ENCODE measurements at places on chromosomes 7 and 10.

DNA sequence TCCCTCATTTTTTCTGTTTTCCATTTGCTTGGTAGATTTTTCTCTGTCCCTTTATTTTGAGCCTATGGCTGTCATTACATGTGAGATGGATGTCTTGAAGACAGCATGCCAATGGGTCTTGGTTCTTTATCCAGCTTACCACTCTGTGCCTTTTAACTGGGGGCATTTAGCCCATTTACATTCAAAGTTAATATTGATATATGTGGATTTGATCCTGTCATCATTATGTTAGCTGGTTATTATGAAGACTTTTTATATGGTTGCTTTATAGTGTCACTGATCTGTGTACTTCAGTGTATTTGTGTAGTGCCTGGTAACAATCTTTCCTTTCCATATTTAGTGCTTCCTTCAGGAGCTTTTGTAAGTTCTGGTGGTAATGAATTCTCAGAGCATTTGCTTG is 89.3 kb upstream of the UNC5B start:
- DNase-seq = no peak

DNA sequence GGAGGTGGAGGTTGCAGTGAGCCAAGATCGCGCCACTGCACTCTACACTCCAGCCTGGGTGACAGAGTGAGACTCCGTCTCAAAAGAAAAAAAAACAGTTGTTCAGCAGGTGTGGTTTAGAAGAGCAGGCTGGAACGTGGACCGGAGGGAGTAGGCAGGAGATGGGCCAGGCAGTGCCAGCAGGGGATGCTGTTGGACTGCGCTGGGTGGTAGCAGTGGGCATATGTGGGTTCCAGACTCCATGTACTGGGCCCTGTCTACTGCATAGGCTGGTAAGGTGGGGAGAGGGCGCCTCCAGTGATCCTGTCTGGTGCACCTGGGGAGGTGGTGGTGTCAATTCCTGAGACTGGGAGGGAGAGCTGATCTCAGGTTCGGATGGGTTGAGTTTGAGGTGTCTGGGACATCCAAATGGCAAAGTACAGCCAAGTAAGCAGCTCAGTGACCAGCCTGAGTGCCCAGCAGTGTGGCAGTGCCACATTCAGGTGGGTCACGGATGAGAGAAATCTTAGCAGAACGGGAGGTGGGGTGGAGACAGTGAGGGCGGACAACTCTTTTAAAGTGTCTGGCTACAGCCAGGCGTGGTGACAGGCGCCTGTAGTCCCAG is 25.9 kb downstream of the SFXN4 start:
- peak; percentile 15 for DNase-seq

GRCh38 chr10:66934711-66935110 is 8.9 kb downstream of the LRRTM3 start:
- no peak for DNase-seq

GRCh38 chr7:41922373-41922772 is 219.5 kb upstream of the INHBA start:
- no peak for DNase-seq

DNA sequence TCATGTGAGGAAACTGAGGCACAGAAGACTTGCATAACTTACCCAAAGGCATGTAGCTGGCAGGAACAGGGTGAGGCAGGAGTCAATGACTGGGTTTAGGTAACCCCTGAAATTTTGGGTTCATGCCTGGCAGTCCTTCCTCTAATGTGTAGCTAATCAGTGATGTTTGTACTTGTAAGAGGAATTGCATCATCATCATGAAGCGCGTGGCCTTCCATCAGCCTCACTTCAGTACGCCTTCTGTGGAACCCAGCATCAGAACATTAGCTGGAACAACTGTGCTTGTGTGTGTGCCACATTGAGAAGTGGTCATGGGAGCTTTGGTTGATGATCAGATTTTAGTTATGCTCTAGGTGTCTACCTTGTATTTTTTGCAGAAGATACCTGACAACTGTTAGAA is 18.2 kb upstream of the STMP1 start:
- no peak for DNase-seq
